Stimulated activated CD4-positive, alpha-beta T cell treated with anti-CD3 and anti-CD28 coated beads, Interleukin-1b, Interleukin-23, amount 100 ng/mL, for 1 hour (primary cell): ENCODE measurements at places on chromosomes 2 and 18.

GRCh38 chr2:27664622-27665363, 1.1 kb downstream of the SLC4A1AP start:
- DNase-seq = no peak

DNA sequence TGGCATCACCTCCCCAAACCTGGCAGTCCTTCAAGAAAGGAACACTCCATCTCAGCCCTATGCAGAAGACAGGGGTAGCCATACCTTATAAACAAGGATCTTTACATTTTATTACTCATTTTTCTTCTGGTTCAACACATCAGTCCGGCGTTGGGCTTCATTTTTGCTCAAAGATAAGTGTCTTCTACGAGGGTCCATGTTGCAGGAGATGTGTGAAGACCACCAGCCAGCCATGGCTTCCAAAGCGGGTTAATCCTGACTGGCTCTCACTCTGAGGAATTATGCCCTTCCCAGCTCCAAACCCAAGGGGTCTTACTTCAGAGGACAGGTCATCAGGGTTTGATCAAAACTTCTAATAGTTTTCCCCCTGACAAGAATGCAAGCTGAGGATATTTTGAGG, 23.9 kb upstream of the GNAL start:
- no peak for DNase-seq

DNA sequence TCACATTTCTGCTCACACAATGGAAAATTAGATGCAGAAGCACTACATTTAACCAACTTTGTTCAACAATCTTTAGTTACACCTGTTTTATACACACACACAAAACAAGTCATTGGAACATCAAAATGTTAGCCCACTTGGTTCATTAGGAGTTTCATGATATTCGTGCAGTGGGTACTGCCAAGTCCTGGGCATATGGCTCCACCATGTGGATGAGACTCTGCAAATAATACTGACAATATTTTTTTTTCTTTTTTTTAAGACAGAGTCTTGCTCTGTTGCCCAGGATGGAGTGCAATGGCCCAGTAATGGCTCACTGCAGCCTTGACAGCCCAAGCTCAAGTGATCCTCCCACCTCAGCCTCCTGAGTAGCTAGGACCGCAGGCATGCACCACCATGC, 34.5 kb upstream of the GRB14 start:
- DNase-seq = no peak

- no peak for DNase-seq
Measured at GRCh38 chr2:110877031-110877827, 144.9 kb downstream of the ACOXL start.

GRCh38 chr2:163466331-163467250, 269.2 kb downstream of the FIGN start:
- DNase-seq = no peak

DNA sequence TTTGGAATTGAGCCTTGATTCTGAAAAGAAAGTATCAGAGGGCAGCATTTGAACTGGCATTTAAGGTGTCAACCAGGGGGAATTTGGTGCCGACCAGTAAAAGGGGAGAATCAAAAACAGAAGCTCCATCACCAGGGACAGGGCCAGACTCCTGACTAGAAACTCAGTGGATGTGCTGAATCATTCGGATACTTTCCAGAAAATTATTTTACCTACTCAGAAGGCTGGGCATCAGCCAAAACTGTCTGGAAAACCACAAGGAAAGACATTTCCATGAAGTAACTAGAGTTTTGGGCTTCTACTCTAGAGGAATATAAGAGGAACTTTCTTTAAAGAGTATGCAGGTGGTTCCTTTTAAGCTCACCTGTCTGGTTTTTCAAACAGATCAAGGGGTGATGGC, 756.6 kb downstream of the RNF144A start:
- no peak for DNase-seq

GRCh38 chr18:11866764-11867163, 15.6 kb downstream of the CHMP1B start:
- no peak for DNase-seq

GRCh38 chr2:200219309-200220113, 87.0 kb upstream of the SPATS2L start:
- no peak for DNase-seq
